NCI-H1092 (cell line): ENCODE measurements at places on chromosomes 2 and 18.

GRCh38 chr2:238260883-238261282 lies 21.0 kb upstream of the HES6 start:
- DNase-seq, result no peak

GRCh38 chr2:112881217-112881985 lies 29.6 kb upstream of the IL37 start:
- no peak for DNase-seq

- DNase-seq, result peak; percentile 94
Observed at GRCh38 chr2:233854241-233854981, at the start of gene HJURP. Gene HJURP (minus strand): TSS chr2:233854535. CDS start chr2:233854500, 35 bp downstream.

DNA sequence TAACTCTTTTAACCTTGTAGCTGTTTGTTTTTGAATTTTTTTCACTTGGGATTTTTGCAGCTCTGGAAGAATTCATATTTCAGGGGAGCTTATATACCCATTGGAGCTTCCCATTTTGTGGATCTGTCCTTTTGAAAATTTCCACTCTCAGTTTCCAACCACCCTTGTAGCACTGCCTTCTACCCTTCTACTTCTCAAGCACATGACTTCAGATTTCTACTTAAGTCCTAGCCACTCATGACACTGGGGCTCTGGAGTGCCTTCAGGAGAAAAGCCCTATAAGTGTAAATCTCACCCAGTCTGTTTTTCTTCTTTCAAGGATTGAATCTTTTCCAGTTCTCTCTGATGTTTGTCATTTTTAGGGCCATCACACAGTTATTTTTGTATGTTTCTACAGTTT lies 283.7 kb upstream of the KCNH7 start:
- DNase-seq, result no peak

GRCh38 chr2:8822218-8822617 lies 15.2 kb downstream of the KIDINS220 start:
- DNase-seq, result no peak

GRCh38 chr2:178756343-178756742 lies 50.9 kb downstream of the TTN start:
- no peak for DNase-seq

DNA sequence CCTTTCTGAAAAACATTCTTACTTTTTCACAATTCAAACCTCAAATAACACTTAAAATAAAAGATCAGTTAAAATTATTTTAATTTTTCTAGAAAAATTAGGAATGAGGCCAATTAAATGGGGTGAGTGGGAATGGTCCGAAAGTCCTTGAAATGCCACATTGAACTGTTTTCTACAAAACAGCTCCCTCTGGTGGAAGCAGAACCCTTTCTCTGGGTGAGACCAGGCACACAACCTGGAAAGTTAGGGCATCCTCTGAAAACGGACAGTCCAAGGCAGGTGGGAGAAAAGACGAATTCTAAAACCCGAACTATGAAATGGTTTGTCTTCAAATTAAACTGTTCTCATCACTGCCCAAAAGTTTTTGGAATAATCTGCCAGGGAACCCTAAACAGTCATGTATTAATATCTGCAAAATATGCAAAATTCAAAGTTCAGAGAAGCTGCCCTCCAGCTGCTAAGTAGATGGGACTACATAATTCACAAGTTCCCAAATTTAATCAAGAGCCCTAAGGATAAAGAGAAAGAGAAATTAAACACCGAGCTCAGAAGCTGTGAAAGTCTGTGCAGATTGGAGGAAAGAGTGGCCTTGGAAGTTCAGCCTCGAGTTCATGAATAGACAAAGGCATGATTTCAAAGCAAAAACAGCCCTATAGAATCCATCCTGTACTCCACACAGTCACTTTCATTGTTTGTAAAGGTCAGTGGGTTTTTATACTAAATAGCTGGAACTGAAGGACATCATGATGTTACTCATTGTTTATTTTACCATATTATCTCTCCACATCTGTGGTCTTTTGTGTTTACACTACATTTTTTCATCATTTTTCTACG lies 108.3 kb downstream of the PIEZO2 start:
- DNase-seq, result peak; percentile 0

DNA sequence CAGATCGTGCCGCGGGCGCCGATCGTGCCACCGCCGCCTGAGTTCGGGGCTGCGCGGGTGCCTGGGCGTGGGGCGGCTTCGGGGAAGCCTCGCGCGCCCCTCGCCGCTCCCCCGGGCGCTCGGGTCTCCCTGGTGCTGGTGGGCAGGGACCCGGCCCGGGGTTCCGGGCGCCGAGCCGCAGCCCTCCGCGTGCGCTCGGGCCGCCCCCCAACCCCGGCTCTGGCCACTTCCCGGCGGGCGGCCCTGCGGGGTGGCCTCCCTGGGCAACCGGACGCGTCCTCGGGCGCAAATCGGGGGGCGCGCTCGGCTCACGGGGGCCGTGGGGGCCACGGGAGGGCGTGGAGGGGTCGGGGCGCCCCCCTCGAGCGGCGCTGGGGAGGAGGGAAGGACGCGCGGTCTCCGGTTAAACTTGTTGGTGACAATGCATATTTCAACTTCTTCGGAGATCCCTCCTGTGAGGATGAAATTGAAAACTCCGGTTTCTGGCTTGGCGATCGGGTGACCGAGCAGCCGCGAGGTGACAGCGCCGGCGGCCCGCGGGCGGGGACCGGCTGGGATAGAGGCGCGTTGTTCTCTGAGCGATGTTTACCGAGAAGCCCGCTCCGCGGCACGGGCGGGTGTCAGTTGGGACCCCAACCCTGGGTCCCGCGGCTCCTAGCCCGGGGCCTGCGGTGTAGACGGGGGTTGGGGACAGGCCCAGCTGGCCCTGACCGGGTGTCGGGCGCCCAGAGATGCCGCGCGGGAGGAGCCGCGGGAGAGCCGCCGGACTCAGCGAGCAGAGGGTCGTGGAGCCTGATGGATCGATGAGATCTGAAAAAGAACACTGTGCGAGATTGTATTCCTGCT lies 676 bp downstream of the SH3BP4 start:
- DNase-seq, result no peak

- no peak for DNase-seq
Observed at GRCh38 chr2:197201874-197202273, 108.7 kb downstream of the ANKRD44 start.

DNA sequence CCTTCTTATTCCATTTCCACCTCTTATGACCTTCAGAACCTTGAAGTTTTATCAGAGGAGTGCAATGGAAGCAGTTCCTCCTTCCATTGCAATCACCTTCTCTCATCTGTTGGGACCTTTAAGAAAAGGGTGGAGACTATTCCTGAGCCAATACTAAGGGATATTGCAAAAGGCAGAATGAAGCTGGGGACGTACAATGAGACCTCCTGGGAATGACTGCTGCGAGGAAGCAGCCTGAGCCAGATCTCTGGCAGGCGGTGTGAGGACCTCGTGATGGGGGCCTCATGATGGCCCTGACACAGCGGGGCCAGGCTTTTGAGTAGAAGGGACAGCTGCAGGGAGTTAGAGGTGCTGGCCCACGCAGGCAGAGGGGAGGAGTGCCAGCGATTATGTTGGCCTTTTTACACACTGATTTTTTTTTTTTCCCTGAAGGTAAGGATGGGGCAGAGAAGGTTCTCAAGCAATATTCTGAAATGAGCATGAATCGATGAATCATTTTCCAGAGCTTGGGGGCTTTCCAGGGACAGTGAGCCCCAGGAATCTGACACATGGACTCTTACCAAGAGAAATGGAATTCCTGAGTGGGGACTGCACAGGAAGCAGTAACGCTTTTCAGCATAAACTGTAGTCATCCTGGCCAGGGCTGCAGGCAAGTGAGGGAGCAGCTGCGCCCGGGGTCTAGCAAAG lies 40.0 kb upstream of the LAPTM4A start:
- no peak for DNase-seq

- DNase-seq, result no peak
Observed at GRCh38 chr18:44119607-44120006, 561.1 kb upstream of the SETBP1 start.

GRCh38 chr2:61235716-61236115 lies 73.7 kb downstream of the C2orf74 start:
- no peak for DNase-seq

DNA sequence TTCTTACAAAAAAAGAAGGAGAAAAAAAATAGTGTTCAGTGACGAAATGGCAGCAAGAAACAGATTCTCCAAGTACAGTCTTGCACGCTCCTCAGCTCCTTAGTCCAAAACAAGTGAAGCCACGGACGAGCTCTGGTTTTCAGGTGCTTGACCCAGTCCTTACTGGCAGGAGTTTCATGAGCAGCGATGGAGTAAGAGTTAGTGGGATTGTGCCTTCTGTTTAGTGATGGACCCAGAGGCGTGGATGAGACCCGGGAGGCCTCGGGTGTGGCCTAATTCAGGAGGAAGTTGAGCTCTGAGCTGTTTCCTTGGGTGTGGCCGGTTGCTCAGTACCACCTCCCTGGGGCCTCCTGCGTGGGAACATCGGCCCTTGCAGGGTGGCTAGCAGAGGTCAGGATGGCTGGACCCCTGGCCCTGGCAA lies 52.0 kb downstream of the KIF5C start:
- DNase-seq, result no peak

GRCh38 chr2:41464395-41464794 lies 583.4 kb upstream of the PKDCC start:
- DNase-seq, result no peak

DNA sequence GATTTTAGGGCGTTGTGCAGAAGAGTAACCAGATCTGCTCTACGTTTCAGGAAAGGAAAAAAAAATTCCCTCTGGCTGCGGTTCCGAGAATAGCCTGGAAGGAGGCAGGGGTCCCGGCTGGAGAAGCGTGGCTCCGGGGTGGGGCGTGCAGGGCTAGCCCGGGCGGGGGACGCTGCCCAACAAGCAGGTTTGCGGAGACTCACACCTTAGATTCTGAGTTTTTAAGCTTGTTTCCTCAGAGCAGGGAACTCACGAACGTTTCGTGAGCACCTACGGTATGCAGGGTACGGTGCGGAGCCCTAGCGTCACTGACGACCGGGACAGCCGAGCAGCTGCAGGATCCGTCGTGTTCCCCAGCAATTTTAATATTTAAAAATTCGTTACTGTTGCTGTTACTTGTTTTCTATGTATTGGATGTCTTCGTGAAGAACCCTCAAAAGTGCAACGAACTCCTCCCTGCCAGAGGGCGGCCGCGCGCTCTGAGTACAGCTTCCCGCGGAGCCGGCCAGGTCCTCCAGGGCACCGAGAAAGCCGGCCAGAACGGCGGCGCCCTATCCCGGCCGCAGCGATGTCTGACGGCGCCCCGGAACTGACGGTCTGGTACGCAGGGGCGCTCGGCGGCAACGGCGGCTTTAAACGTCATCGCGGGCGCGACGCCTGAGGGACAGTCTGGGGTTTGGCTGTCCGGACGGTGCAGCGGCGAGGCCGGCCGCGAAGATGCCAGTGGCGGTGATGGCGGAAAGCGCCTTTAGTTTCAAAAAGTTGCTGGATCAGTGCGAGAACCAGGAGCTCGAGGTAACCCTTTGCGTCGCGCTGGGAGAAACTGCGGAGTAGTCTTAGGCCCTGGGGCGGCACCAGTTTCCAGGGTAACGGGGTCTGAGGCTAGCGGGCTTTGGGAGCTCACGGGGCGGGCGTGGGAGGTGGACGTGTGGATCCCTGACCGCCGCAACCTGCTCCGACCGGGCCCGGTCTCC lies at the start of gene COPS8:
COPS8 (plus strand) TSS at position 642 of the 974 bp plus-strand sequence; CDS start at position 718, 76 bp downstream.
- DNase-seq, result peak; percentile 81

- no peak for DNase-seq
Observed at GRCh38 chr2:223587301-223587700, 14.9 kb downstream of the SCG2 start.

DNA sequence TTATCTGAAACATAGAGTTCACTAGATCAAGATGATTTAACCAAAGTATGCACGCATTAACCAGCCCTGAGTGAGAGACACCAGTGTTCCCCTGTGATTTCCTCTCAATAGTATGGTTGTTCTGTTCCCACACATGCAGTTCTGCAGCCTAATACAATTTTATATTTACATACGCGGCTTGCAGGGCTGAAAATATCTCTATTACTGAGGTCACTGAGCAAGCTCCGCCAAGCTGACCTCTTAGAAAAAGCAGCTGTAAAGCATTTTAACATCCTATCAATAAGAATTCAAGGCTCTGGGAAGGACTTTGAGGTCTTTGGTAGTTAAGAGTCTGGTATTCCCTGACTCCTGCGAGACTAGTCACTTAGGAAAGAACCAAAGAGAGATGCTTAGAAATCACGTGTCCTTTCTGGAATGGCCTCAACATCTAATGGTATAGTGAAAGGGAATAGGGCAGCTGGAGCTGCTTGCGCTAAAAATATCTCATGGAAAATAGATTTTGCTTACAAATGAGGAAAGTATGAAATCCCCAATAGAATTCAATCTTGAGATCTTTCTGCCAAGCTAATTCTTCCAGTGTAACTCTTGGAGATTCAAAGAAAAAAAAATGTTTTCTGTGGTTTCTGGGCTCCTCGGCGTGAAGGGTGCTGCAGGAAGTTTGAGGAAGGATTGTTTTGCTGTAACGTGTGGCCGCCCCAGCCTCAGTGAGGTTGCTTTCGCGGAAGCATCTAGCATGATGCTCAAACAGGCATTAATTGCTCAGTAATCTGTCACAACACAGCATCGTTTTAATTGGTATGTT lies 59.2 kb downstream of the DOCK10 start:
- peak; percentile 38 for DNase-seq

- no peak for DNase-seq
Observed at GRCh38 chr2:67572721-67573435, 175.7 kb downstream of the ETAA1 start.
